HCT116 (cell line): ENCODE measurements at places on chromosomes 12 and 14. TPM values are rescaled to one million over a fixed set of nuclear protein-coding genes. Genes with fewer than 3 reads are reported as not detected.
A peak's percentile ranks its signal among the peaks of the same experiment; 100 is the strongest.

The FAM186B gene
- 0.42 TPM for total RNA-seq

DNA sequence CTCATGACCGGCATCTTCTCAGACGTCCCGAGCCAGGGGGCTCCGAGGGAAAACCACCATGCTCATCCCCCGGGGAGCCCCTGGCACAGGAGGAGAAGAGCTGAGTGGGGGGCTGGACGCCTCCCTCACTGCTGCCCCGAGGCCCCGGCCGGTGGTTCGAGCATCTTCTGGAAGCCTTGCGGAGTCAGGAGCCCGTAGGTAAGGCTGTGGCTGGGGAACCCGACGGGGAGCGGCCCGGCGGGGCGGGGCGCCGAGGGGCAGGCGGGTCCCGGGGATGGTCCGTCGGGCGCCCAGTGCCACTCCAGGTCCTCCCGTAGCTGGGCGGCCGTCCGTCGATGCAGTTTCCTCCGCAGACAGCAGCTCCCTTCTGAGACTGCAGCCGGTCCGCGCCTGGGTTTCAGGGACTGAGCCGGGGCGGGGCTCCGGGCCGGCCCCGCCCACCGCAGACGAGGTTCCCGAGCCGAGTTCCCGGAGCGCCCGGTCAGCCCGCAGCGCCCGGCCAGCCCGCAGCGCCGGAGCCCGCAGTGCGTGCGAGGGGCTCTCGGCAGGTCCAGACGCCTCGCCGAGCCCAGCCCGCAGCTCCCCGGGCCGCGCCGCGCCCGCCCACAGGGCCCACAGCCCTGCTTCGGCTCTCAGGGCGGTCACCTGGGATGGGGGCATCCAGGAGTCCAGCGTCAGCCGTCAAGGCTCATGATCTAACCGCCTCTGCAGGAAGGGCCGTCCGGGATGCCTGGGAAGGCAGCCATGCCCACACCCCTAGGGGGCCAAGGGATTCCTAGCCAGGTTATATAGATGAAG lies at the start of gene PGF:
TSS of gene PGF (minus strand) at position 369 of the 798 bp plus-strand sequence. CDS start at position 14, 355 bp downstream.
- DNase-seq = peak; percentile 7

DNA sequence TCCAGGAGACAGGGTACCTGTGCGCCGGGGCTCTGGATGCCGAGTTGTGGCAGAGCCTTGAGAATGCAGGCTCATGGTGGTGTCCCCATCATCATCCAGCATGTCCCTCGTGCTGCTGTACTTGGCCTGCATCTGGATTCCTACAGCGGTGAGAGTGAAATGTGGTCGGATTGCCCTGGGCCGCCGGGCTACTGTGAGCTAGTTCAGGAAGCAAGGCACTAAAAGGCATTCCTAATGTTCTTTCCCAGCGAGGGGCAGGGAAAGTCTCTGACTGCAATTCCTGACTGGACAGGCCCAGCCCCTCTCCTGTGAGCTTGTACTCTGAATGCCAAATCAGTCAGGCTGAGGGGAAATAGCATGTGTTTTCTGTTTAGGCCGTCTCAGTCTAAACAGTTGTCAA lies at the start of gene CLEC1A:
TSS of gene CLEC1A (minus strand) at position 195 of the 400 bp plus-strand sequence. CDS start at position 132, 63 bp downstream.
- no peak for DNase-seq

- DNase-seq = no peak
These were observed 1.1 kb downstream of the INHBE start for GRCh38 chr12:57456145-57456700.

- no peak for DNase-seq
These were observed 50.1 kb upstream of the RERGL start for GRCh38 chr12:18139989-18140596.

DNA sequence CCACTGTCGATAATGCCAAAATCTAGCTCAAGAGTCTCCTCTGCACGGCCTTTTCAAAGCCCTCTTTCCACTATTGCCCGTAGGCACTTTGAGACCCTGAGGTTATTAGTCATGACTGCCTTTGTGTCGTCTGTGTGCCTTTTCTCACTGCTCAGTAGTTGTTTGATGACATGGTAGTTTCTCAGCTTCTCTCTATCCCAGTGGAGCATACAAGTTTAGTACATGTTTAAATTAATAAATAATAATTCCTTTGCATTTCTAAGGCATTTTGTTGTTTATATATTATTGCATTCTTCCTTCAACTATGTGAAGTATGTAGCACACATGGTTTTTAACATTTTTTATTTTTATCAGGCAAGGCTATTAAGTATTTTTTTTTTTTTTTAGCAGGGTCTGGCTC lies 458.1 kb downstream of the PCNX1 start:
- DNase-seq = no peak

DNA sequence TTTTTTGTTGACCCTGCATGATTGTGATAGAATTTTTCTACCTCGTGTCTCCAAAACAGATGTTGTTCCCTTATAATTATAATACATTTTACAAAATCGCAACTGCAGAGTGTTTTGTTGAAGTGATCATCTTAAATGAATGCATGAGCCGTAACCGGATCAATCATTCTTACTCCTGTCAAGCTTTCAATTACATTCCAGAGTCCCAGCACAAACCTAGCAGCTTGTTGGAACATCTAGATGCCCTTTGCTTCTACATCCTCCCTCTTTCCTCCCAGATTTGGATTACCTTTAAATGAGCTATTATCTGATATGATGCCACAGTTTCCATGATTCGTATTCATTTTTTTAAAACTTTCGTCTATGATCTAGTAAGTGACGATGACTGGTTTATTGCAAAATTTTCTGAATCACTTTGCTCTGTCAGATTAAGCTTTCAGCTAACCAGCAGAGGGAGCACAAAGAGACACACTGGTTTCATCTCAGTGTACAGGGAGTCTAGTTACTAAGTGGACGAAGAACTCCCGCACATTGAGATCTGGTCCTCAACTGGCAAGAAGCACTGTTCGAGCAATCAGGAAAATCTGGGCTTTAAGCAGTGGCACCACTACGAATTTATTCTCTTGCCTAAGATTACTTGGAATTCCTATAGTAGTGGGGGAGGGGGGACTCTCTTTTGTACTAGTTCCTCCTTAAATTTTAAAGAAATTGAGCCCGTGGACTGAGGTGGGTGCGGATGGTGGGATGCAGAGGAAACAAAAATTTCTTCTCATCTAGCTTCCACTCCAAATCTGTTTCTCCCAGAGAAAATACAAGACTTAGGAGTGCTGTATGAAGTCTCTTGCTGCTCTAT lies 40.9 kb downstream of the TSHR start:
- peak; percentile 66 for DNase-seq

The SIRT4 gene
- total RNA-seq = 2.8 TPM

- DNase-seq = no peak
These were observed 107.1 kb downstream of the DACT1 start for GRCh38 chr14:58744801-58745394.

DNA sequence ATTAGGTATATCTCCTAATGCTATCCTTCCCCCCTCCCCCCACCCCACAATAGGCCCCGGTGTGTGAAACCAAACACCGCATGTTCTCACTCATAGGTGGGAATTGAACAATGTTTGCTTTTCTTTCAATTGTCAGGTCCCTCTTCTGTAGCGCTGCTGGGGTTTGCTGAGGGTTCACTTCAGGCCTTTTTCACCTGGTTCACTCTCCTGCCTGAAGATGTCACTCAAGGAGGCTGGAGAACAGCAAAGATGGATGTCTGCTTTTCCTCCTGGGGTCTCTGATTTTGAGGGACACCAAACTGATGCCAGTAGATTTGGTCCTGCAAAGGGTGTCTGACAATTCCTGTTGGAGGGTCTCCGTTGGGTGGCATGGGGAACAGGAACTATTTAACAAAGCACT lies 35.8 kb downstream of the KLRK1 start:
- no peak for DNase-seq

DNA sequence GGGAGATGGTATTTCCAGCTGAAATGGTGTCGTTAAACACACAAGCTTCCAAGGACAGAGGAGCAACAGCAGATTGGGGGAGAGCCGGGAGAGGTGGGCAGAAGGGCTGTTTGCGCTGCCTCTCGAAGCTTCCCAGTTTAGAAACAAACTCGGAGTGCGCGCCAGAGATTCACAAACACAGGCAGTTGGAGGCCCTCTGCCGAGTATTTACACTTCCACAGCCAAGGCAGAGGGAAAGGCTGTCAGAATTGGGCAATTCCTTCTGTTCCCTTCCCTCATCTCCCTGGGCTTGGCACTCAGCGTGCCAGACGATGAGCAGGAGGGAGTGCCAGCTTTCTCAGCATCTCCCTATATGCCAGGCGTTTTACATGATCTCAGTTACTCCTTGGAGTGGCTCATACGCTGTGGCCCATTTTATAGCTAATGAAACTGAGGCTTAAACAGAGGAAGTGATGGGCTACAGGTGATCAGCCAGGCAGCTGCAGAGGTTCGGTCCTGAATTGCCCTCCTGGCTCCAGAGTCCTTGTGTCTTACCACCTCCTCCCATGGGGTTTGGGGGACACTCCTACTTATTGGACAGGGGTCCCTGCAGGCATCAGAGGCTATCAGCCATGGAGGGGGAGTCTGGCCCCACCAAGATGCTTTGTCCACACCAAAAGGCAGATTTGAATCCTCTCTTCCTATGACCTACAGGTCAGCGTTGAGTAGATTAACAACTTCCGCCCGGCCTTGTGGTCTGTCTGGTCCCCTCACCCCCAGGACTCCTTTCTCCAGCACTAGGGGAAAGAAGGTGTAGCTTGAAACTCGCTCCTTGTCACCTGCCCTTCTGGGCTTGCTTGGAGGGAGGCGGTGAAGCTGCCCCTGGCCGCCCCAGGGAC lies 3.1 kb downstream of the FAM222A start:
- DNase-seq = no peak
